ENCODE measurements at places on chromosomes 16 and 17.

- no peak for DNase-seq
Observed at GRCh38 chr17:22671110-22671509, 978.8 kb downstream of the KCNJ18 start.

DNA sequence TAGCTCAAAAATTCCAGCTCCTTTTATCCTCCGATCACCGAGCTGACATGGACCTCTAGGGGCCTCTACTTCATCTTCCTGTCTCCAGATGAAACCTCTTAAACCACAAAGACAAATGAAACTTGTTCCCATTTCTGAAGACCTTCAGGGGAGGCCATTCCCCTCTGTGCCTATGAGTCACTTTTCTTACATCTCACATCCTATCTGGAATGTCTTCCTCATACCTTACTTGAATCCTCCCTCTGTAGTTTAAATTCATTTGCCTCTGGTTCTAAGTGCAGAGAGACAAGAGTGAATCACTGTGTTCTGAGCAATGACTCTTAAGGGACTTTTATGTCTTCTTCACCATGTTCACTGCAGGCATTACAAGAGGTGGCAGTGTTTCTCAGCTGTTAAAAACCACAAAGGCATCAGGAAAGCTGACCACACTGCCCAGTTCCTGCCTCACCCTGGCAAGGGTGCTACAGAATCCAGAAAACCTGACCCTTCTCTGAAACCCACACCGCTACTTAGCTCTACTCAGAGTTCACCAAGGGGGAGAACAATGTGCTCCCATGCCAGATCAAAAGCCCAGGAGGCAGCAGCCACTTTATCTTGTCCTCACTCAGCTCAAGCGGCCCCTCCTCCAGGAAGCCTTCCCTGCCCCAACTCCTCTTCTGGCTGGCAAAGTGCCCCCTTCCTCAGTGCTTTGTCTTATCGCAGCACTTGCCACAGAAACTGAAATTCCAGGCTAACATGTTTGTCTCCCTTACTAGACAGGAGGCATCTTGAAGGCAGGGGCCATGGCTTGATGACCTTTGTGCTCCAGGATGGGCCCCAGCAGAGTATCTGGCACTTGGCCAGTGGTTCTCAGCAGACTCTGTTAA is 6.4 kb downstream of the CUEDC1 start:
- DNase-seq, result no peak

DNA sequence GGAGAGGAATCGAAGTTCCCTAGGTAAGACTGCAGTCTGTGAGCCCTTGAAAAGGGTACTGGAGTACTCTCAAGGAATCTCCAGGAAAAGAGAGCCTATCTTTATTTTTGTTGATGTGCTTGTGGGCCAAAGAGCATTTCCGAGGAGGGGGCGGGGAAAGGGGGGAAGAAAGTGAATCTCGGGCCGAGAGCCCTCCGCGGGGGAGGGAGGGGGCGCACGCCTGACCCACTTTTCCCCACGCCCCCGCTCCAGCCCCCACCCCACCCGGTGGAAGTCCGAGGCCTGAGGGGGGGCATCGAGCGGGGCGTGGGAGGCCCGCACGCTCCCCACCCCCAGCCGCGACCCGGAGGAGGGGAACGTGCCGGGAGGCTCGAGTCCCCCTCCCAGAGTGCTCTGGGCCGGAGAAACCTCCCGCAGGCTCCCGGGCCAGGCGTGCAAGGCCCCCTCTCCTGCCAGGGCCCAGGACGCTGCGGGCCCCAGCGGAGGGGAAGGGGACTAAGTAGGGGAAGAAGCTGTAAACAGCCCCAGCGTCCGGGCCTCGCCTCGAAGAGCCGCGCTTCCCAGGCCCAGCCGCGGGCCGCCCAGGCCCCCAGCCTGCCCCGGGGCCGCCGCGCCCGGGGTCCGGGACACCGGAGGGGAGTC is 444 bp downstream of the HELZ start:
- DNase-seq, result no peak

DNA sequence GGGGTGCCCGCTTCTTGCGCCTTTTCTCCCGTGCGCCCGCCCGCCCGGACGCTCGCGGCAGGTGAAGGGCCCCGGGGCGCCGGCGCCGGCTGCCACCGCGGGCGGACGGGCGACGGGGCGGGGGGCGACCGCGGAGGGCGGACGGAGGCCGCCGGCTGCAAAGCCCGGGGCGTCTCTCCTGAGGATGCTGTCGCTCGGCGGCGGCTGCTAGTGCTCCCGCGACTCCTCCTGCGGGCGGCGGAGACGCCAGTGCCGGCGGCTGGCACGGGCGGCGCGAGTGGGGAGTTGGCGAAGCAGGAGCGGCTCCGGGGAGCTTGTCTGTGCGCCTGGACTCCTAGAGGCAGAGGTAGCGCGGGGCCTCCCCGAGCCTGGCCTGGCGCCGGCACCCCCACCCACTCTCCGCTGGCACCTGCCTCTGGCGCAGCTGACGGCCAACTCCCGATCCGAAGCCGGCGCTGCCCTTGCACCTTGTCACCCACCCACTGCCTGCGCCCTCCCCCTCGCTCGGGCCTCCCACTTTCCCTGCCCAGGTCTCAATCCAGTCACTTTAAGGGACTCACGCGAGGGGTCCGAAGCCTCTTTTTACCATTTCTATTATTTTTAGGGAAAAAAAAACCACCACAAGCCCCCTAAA is at the start of gene FAM20A:
Gene FAM20A (minus strand): TSS at position 437 of the 634 bp plus-strand sequence. CDS start 701 bp downstream, outside the sequence.
- DNase-seq, result peak; percentile 41

DNA sequence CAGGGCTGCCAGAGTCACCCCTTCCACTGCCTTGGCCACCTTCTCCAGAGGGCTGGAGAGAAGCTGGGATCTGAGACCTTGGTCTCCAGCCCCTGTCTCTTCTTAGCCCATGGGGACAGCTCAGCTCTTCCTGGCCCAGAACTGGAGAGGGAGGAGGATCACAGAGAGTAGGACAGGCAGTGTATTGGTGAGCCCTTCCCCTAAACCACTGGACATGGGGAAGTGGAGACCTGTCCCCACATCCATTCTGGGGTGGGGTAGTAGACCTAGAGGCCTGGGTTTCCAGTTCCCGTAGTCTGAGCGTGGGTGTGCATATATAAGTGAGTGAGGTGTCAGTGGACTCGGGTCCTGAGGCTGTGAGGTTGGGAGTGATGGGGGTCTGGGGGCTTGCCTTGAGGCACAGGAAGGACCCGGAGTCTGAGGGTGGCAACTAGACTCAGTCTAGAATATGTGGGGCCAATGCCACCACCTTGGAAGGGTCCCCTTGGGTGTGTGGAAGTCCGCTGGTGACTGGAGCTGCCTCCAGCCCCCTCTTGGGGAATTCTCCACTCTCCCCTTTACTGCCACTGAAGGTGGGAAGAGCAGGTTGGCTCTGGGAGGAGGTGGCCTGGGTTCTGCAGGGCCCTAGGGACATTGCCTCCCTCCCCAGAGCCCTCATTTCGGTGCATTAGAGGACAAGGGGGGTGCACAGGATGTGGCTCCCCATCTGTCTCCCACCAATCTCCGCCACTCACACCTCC is 19.9 kb downstream of the GJD3 start:
- DNase-seq, result no peak

- no peak for DNase-seq
Observed at GRCh38 chr17:39549747-39550573, 57.8 kb downstream of the NEUROD2 start.

GRCh38 chr16:10016752-10017151 is 165.5 kb downstream of the GRIN2A start:
- DNase-seq, result no peak

GRCh38 chr17:4998732-4999429 is 1.1 kb downstream of the KIF1C start:
- no peak for DNase-seq

- DNase-seq, result no peak
Observed at GRCh38 chr17:12979826-12980500, 37.9 kb downstream of the ELAC2 start.

Data from NCI-H345 (cell line).